ENCODE measurements at places on chromosomes 1 and 21.
A peak's percentile ranks its signal among the peaks of the same experiment; 100 is the strongest.

DNA sequence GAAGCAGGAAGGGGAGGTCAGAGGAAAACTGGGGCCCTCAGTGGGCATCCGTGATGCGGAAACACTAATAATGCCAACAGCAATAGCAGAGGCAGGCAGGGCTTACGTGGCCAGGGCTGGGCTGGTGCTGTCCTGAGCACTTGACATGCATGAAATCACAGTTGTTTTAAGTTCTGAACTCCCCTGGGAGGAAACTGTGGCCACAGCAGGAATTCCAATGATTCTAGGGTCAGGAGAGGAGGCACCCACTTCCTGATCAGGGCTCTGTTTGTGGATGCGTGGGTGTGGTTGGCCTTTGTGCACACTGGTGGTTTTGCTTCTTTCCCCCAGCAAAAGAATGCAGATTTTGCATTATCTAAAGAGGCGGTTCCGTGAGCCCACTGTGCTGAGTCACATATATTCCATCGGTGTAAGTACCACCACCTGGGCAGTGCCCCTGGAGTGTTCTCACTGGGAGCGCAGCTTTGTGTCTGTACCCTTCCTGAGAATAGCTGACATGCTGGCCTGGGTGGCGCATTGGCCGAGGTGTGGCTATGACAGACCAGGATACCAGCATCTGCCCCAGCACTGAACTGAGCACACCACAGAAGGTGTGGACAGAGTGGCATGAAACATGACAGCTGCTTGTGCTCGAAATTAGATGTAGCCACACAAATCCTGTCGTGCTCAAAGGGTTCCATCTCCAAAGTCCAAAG is 71.0 kb downstream of the PDE9A start:
- DNase-seq = no peak

- DNase-seq = no peak
Measured at GRCh38 chr1:231571904-231572303, 43.4 kb downstream of the TSNAX start.

DNA sequence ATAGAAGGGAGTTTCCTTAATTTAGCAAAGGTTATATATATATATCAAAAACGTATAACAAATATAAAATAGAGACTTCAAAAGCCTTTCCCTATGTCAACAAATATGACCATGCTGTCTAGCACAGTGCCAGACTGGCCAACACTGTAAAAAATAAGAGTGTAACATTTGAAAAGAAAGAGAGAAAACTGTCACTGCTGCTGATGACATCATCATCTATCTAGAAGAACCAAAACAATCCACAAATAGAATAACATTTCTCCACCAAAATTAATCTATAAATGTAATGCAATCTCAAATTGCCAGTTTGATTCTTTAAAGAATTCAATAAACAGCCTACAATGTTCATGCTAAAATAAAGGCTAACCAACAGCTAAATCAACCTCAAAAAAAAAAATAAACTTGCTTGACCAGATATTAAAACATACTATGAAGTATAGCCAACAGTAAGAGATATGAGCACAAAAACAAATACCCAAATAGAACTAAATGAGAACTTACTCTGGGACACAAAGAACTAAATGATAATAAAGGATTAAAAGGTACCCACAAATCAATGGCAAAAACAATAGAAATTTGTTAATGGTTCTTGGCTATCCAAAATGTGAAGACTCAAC is 50.2 kb downstream of the ENAH start:
- no peak for DNase-seq

GRCh38 chr1:160835751-160836150 is 26.9 kb downstream of the CD244 start:
- DNase-seq = no peak

DNA sequence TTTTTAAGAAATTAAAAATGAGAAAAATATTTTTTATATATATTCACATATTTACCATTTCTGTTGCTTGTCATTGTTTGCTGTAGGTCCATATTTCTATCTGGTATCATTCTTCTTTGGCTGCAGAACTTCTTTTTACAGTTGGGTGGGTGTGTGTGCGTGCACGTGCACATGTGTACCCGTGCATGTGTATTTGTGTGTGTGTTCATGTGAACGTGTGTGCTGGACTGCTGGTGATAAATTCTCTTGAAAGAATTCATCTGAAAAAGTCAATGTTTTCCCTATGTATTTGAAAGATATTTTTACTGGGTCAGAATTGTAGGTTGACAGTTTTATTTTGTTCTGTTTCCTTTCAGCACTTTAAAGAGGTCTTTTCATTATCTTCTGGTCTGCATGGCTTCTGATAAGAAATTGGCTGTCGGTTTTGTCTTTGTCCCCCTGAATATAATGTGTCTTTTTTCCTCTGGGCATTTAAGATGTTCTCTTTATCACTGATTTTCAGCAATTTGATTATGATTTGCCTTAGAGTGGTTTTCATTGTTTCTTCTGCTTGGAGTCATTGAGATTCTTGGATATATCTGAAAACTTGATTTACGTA is 34.5 kb upstream of the DPH5 start:
- no peak for DNase-seq

- no peak for DNase-seq
Measured at GRCh38 chr1:224513383-224513782, 78.8 kb upstream of the WDR26 start.

- DNase-seq = peak; percentile 2
Measured at GRCh38 chr1:35808450-35809113, 766 bp downstream of the AGO4 start.

DNA sequence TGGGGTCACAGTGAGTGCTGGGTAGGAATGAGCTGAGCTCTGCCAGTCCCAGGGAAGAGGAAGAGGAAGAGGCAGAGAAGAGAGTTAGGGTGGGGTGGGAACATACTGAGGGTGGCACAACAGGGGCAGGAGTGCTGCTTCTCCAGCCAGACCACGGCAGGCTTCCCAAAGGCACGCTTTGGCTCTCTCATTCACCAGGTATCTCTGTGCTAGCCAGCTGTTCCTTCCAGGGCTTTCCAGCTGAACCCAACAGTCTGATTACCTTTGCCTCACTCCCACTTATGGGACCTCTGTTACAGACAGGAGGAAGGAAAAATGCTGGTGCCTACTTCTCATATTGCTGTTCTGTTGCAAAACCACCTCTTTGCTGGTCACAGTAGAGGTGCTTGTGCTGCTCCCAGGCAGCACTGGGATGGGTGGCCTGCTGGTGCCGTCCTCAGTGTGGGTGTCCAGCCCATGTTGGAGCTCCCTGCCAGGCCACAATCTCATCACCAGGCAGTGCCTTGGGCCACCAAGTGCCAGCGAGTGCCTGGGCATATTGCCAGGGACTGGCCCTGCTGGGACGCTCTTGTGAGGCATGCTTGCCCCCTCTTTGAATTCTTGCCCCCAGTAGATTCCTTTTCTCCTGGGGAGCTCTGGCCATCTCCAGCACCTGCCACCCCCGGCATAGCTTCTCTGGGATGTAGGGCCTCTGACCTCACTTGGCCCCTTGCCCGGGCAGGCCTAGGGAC is 2.1 kb downstream of the ADORA1 start:
- DNase-seq = no peak

DNA sequence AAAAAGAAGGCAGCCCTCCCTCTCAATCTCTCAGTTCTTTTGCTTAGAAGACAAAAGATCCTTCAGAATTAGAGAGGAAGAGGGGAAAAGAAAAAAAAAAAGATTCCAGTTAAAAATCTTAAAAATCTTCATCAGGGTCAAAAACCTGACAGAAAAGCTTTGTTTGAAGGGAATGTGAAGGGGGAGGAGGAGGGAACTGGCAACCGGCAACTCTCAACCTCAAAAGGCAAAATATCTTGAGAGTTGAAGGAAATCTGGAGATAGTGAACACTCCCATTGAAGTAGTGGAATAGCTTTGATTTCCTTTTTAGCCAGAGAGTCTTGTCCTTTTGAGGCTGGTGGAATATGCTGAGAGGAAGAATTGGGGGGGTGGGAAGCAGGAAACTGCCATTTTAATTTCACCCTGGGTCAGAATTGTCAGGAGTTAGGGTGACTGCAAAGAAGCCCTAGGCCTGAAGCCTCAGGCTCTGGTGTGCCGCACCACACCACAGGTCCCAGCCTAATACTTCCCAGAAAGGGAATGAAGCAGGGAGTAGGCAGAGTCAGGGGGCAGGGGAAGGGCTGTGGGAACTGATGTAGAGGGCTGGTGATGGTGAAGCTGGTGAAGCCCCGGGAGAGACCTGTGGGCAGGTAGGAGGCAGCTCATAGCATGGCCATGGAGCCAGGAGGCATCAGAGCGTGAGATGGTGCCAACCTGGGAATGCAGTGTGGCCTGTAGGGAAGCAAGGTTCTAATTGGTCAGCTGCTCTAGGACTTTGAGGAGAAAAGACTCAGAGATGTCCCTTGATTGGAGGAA is 24.6 kb downstream of the KIRREL1 start:
- no peak for DNase-seq

DNA sequence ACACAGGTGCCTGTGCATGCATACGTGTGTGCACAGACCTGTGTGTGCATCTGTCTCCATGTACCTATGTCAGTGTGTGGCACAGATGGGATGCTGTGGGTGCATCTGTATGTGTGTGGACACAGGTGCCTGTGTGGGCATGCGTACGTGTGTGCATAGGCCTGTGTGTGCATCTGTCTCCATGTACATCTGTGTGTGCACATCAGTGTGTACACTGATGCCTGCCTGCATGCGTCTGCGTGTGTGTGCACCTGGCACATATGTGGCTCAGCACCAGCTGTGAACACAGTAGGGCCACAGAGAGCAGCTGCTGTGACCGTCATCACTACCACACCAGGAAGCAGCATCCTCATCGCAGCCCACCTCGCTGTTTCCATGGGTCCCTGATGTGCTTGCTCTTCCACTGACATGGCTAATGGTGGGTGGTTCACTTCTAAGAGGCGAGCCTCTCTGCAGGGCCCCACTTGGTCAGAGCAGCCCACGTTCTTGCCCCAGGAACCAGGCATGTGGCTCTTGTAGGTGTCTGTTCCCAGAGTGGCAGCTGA is 9.6 kb upstream of the SPATC1L start:
- no peak for DNase-seq

GRCh38 chr21:35428489-35428888 is 379.4 kb upstream of the RUNX1 start:
- DNase-seq = no peak

- DNase-seq = no peak
Measured at GRCh38 chr21:34915364-34915841, 133.7 kb downstream of the RUNX1 start.

DNA sequence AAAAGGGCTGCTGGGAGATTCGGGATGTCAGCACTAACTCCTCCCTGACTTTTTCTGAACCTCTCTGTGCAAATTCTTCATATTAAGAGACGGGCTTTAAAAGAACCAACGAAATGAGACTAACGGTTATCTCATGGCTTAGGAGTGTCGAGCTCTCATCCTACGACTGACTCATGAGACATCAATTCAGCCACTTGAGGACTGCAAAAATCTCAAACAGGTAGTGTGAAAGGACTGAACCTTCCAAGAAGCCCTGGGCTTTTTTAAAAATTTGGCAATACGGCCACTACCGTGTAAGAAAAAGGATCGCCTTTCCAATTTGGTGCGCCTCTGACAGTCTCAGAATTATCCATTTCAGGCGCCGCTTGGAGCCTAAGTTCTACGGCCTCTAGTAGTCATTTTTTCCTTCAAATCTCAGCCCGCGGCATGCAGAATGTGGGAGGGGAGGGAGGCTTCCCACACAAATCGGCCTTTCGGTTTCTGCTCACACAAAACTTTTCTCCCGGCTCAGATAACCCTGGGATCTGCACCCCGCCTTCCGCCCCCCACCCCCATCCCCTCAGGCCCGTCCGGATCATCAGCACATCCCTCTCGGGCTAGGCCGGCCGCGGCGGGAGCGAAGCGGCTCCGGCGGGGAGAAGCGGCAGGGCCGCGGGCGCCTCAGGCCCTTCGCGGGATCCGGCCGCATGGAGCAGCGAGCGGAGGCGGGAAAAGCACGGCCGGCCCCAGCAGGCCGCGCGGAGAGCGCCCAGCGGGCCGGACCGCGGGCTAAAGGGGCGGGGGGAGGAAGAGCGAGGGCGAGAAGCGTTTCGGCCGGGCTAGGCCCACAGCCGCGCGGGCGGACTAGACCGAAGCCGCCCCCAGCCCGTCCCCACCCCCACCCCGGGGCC is 618 bp downstream of the HNRNPR start:
- no peak for DNase-seq

DNA sequence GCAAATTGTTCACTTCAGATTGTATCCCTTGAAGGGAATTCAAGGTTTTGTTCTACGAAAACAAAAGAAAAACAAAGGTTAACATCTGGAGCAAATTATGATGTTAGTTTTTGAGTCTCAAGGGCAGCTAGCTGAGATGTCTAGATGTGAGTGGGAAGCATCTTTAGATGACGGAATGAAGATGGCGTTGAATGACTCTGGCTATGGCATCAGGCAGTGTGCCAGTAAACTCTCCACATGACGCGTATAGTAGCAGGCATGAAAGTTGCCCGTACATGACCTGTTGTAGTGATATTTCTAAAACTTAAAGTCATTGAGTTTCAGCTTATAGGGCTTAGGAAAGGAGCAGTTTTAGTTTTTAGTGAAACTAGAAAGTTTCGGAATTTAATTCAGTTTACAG is 12.3 kb upstream of the SDC3 start:
- DNase-seq = no peak

GRCh38 chr1:237867380-237867888 is 23.3 kb downstream of the ZP4 start:
- DNase-seq = no peak

DNA sequence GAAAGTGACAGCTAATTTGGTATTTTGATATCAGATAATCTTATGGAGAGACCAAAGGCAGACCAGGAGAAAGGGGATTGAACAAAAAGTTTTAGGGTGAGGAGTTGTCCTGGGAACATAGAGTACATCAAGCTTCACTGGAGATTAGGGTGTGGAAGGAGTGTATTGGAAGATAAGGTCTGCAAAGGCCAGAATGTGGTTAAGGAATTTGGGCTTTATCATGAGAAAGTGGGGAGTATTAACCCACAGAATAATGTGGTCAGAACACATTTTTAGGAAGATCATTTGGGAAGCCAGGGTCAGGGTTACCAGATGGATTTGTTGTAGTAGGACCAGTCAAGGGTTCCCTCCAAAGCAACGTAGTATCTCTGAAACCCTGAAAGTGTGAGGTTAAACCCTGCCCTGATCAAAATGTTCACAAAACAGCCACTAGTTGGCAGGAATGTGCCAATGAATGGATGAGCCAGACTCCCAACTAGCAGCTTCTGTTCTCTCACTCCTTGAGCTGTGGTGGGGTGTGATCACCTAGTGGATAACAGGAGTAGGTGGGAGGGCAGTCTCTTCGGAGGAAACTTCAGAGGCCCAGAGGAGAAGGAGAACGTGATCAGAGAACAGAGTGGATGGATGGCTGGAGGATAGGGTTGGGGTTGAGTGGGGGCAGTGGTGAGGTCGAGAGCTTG is 35.8 kb downstream of the SLC2A1 start:
- DNase-seq = peak; percentile 55

Data from effector memory CD8-positive, alpha-beta T cell (primary cell).